ENCODE measurements at places on chromosomes 1 and 21. TPM values are rescaled to one million over a fixed set of nuclear protein-coding genes. Genes with fewer than 3 reads are reported as not detected.

DNA sequence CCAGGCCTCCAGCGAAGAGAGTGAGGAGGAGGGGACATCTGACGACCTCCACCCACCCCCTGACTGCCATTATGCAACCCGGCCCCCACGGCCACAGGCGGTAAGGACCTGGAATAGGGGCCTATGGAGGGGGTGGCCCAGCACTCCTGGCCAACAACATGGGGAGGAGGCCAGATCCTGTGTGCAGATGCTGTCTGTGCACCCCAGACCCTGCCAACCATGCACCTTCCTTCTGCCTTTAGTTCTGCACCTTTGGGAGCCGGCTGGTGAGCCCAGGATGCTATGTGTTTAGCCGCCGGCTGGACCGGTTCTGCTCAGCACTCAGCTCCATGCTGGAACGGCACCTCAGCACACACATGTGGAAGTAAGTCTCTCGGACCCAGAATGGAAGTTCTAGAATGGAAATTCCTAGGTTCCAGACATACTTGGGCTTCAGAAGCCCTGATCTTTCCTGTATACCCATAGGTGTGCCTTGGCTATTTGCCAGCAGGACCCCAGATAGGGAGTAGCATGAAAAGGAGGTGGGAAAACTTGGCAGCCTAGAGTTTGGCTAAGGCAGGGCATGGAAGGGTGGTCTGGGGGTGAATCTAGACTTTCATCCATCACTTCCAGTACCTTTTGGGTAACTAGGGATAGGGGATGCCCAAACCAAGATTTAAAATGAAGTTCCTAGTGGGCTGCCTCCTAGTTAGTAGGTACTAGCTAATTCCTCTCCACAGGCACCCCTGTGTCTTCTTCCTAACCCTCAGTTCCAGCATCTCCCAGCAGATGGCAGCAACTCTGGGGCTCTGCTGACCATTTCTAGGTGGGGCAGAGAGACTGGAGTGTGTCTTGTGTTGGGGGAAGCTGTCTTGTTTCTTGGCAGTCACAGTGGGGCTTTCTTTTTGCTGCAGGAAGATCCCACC lies 3.6 kb upstream of the CYB561D1 start:
- H3K36me3 ChIP-seq, result peaks cover 2% of the 10 kb centered on the region
- no peak overlapping the region for H3K27ac ChIP-seq
- H3K4me1 ChIP-seq, result peaks cover 15% of the 10 kb centered on the region
- no peak overlapping the region for H3K4me3 ChIP-seq
- H3K27me3 ChIP-seq, result no peaks in the 10 kb centered on the region

DNA sequence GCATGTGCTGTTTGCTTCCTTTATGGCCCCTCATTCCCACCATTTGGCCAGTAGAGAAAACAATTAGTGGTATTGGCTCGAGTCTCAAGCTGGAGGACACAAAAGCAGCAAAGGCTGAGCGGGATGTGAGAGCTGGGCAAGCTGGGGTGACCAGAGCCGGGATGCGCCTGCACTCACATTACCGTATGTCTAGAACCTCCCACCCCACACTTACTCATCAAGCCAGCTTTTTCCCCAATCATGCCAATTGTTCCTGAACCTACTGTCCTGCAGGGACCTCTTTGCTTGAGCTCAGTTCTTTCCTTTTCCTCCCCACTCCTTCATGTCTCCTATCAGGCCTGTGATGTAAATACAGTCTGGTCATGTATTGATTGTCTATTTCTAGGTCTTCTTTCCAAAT lies 45.9 kb downstream of the KIRREL1 start:
- no peak overlapping the region for H3K27ac ChIP-seq
- no peak for DNase-seq
- H3K4me1 ChIP-seq, result peaks cover 28% of the 10 kb centered on the region
- no peaks in the 10 kb centered on the region for H3K27me3 ChIP-seq
- H3K36me3 ChIP-seq, result no peaks in the 10 kb centered on the region

GRCh38 chr1:231272173-231272572 lies 31.2 kb downstream of the GNPAT start:
- H3K27ac ChIP-seq, result peak overlapping the region; percentile 74
- peaks cover 9% of the 10 kb centered on the region for H3K36me3 ChIP-seq
- peaks cover 21% of the 10 kb centered on the region for H3K4me1 ChIP-seq
- H3K27me3 ChIP-seq, result no peaks in the 10 kb centered on the region
- peak; percentile 57 for DNase-seq

DNA sequence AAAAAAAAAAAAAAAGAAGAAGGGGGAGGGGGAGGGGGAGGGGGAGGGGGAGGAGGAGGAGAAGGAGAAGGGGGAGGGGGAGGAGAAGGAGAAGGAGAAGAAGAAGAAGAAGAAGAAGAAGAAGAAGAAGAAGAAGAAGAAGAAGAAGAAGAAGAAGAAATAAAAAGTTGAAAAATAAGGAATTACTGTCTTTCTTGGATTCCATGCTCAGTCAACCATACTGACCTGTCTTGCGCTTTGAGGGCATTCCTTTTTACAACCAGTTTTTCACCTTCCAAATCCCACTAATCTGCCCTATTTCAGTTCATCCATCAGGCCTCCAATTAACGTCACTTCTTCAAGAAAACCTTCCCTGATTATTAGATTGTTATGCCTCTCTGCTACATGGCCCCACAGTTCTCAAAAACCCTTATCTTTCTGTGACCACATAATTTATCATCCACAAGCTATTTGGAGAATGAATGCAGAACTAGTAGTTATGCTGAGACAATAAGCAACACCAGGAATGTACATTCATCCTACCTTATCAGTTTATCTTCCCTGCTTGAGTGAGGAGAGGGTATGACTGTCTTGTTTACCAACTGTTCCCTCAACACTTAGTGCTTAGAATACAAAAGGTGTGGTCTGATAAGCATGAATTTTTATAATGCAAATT lies 57.5 kb upstream of the GUCA2A start:
- H3K4me1 ChIP-seq, result peaks cover 10% of the 10 kb centered on the region
- DNase-seq, result peak; percentile 24
- H3K27me3 ChIP-seq, result no peaks in the 10 kb centered on the region
- H3K4me3 ChIP-seq, result no peak overlapping the region
- H3K27ac ChIP-seq, result no peak overlapping the region
- H3K36me3 ChIP-seq, result no peaks in the 10 kb centered on the region

- H3K27ac ChIP-seq, result no peak overlapping the region
- H3K4me1 ChIP-seq, result peaks cover 30% of the 10 kb centered on the region
- H3K4me3 ChIP-seq, result no peak overlapping the region
- H3K36me3 ChIP-seq, result no peaks in the 10 kb centered on the region
- DNase-seq, result no peak
- H3K27me3 ChIP-seq, result no peaks in the 10 kb centered on the region
Observed at GRCh38 chr1:151976858-151977257, 16.8 kb downstream of the S100A10 start.

DNA sequence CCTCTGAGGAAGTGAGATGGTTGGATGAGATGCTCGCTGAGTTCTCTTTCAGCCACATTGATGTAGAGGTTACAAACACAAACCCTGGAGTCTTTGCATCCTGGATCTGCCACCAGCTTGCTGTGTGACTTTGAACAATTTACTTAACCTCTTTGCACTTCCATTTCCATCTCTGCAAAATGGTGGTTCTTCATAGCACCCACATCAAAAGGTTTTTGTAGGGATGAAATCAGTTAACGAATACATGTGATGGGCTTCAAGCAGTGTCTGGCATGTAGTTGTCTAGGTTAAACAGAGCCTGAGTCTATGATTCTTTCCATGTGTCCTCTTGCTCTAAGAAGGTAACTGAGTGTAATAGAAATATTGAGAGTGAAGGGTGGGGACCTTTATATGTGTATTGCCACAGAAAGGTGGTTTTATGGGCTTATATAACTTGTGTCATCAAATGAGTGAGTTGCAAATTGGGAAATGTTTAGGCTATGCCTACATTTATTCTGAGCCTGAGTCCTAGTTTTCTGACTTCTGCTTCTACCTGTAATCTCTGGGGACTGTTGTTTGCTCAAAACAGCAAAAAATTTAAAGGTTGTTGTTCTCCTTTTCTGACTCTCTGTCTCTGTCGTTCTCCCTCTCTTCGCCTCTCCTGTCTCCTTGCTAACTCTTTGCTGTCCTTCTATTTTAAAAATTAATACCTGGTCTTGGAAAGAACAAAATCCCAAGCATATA lies 27.3 kb upstream of the LRRN2 start:
- peaks cover 41% of the 10 kb centered on the region for H3K27me3 ChIP-seq
- H3K27ac ChIP-seq, result no peak overlapping the region
- H3K4me1 ChIP-seq, result no peaks in the 10 kb centered on the region
- H3K4me3 ChIP-seq, result no peak overlapping the region
- DNase-seq, result no peak

DNA sequence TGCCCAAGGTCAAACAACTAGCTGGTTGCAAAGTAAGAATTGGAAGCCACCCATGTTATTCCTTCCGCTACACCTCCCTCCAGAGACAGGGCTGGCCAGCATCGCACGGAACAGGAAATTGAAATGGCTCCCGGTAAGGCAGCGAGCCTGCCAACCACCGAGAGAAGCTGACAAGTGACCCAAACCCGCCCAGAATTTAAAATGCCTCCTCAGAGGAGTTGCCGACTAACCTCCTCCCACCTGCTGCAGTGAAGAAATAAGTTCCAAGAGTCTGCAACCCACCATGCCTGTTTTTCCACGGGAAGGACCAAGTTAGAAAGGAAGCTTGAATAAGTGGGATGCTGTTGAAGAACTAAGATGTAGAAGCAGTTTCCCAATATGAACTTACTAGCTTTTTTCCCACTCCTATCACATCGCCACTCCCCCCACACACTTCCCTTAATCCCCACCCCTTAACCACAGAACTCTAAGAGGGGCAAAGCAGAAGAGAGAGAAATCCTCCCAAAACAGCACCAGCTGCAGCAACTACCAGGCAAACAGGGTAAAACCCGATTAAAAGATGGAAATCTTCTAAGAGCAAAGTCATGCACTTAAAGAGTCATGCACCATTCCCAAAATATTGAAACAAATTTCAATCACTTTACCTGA lies 78.6 kb downstream of the TIAM1 start:
- no peaks in the 10 kb centered on the region for H3K36me3 ChIP-seq
- no peak overlapping the region for H3K4me3 ChIP-seq
- H3K27ac ChIP-seq, result no peak overlapping the region

- H3K27me3 ChIP-seq, result no peaks in the 10 kb centered on the region
- no peaks in the 10 kb centered on the region for H3K4me1 ChIP-seq
- H3K27ac ChIP-seq, result no peak overlapping the region
- DNase-seq, result no peak
Observed at GRCh38 chr1:116340506-116341231, 32.4 kb upstream of the ATP1A1 start.

GRCh38 chr1:101915597-101915996 lies 81.1 kb downstream of the OLFM3 start:
- no peaks in the 10 kb centered on the region for H3K36me3 ChIP-seq
- no peaks in the 10 kb centered on the region for H3K27me3 ChIP-seq
- no peaks in the 10 kb centered on the region for H3K4me1 ChIP-seq
- no peak overlapping the region for H3K27ac ChIP-seq

DNA sequence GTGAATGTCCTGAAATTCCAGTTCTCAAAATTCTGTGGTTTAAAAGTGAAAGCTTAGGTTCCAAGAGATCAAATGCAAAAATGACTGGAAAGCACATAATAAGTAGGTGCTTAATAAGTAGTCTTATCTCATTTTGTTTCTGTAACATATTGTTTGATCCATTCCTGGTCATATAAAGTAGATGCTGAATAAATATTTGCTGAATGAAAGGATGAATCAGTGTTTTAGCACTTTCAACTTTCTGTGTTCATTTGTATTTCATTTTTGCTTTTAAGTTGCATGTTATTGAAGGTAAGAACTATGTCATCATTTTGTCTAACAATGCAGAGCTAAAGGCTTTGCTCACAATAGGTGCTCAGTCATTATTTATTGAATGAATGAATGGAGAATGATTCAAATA lies 6.3 kb downstream of the MAST2 start:
- no peaks in the 10 kb centered on the region for H3K27me3 ChIP-seq
- H3K4me1 ChIP-seq, result peaks cover 6% of the 10 kb centered on the region
- no peak overlapping the region for H3K4me3 ChIP-seq
- no peak for DNase-seq
- H3K27ac ChIP-seq, result no peak overlapping the region

DNA sequence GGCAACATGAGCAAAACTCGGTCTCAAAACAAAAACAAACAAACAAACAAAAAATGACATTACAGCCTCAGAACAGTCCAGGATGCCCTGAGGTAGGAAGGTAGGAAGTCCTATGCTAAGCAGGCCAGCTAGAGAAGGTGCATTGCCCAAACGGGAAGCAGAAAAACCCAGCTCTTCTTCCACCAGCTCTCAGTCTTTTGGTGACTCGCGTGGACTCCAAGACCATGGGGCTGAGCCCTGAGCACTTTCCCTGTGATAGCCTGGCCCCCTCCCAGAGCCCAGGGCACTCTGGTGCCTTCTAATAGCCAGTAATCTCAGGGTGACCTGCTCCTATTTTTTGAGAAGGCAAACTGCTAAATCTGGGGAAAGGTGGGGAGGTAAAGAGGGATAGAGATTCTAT lies 16.1 kb downstream of the PHLDA3 start:
- H3K4me3 ChIP-seq, result no peak overlapping the region
- no peaks in the 10 kb centered on the region for H3K4me1 ChIP-seq
- H3K27me3 ChIP-seq, result no peaks in the 10 kb centered on the region
- H3K36me3 ChIP-seq, result no peaks in the 10 kb centered on the region
- no peak overlapping the region for H3K27ac ChIP-seq
- no peak for DNase-seq

GRCh38 chr1:49185450-49185980 lies 408.8 kb upstream of the BEND5 start:
- no peaks in the 10 kb centered on the region for H3K4me1 ChIP-seq
- no peak for DNase-seq
- no peaks in the 10 kb centered on the region for H3K27me3 ChIP-seq
- no peaks in the 10 kb centered on the region for H3K36me3 ChIP-seq
- no peak overlapping the region for H3K4me3 ChIP-seq
- no peak overlapping the region for H3K27ac ChIP-seq

DNA sequence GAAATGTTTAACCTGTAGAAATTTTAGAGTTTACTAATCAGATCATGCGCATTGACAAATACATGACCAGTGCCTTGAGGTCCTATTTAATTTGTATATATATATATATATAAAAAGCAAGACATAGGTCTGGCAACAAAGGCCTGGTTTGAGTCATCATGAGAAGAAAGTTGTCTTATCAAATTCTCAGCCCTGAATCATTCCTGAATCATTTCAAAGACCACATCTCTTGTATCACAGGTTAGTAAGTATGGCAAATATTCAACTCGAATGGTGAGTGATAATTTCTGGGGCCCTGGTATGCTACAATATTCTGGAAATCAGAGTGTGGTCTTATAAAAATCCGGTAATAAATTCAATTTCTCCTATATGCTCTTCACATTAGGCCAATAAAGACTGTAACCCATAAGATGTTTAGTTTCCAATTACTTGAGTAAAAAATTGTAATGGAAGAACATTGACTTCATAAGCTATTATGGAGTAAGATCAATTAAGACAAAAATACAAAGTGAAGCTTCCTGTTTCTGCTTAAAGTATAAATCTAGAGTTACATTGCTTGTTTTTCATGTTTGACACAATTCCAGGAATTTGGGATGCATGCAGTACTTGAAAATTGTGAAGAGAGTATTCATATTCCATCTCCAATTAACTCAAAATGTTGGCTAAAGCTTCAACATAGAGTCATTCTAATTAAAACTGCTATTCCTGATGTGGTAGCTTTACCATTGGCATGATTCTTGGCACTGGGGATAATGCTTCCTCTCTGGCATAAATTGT lies 309.4 kb downstream of the BRINP3 start:
- no peaks in the 10 kb centered on the region for H3K36me3 ChIP-seq
- H3K4me1 ChIP-seq, result no peaks in the 10 kb centered on the region
- H3K4me3 ChIP-seq, result no peak overlapping the region
- H3K27me3 ChIP-seq, result no peaks in the 10 kb centered on the region
- H3K27ac ChIP-seq, result no peak overlapping the region

Gene AIM2
- not detected for total RNA-seq

Gene RAB25
- not detected for total RNA-seq

Gene KRTAP12-3
- not detected for total RNA-seq

Gene KANK4
- total RNA-seq, result not detected

Gene FAM151A
- not detected for total RNA-seq

Gene CD1E
- total RNA-seq, result not detected

Gene IQCC
- total RNA-seq, result 2.2 TPM

Data from endothelial cell of umbilical vein (primary cell).